NCI-H345 (cell line): ENCODE measurements at places on chromosomes 5 and 9.

DNA sequence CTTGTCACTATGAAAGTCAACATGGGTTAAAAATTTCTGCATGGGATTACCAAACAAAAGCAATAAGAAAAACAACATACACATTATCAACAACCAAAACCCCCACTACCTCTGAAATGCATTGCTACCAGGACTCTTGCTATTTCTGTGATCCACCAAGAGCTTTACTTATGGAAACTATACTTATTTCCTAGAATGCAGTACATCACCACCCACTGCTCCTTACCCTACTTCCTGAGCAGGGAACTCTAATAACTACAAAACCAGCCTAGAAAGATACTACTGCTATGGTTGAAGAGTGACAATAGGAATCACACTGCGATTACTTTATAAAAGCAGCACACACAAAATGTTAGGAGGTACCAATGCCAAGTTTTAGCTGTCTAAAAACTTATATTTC is 22.2 kb downstream of the LURAP1L start:
- no peak for DNase-seq

DNA sequence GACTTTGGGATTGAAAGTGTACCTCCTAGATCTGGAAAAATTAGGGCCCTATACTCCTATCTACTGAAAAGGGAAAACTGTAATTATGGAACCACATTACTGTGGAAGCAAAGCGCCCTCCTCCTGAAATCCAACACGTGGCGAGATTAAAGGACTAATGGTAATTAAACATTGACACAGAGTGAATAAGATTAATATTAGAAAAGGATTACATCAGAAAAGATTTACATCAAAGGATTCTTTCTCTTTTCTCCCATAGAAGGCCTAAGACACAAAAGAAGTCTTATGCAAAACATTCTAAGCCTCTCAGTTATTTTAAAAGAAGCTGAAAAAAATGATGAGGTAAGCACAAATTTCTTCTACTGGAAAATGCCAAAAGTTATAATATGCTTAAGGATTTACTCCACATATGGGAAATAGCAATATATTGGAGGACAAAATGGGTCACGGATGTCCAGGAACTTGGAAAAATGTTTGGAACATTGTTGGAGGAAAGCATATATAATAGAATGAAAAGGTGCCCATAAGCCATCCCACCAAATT is 227.8 kb downstream of the TRPM3 start:
- DNase-seq, result no peak

DNA sequence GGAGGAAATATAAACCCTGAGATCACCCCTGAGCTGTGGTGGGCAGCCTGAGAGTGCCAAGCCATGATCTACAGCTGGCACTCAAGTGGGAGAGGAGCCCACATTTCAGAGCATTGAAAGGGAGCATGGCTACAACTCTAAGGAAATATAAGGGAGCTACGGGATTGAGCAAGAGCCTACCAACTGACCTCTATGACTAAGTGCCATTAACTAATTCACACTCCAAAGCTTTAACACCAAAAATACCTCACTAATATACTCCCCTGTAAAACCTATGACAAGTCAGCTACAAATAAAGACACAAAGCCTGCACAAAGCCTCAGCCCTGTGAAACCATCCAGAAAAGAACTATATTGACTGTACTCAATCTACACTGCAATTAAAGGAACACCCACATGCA is 286.8 kb upstream of the RPS23 start:
- DNase-seq, result no peak

DNA sequence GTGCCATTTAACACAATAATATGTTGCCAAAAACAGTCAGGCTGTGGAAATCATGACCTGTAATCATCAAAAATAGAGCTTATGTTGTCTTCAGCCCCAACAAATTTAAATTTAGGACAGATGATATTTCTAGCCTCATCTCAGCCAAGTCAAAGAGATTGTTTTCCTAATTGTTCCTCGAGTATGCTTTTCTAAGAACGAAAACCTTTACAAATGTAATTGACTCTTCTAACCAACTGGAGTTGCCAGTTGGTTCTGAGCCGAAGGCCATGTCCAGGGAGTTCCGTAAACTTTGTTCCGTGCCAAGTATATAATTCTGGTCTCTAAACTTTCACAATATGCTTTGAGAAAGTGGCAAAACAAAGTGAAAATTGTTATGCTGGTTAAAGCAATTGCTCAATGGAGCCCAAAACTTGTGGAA is 160.8 kb downstream of the CEMIP2 start:
- DNase-seq, result no peak

DNA sequence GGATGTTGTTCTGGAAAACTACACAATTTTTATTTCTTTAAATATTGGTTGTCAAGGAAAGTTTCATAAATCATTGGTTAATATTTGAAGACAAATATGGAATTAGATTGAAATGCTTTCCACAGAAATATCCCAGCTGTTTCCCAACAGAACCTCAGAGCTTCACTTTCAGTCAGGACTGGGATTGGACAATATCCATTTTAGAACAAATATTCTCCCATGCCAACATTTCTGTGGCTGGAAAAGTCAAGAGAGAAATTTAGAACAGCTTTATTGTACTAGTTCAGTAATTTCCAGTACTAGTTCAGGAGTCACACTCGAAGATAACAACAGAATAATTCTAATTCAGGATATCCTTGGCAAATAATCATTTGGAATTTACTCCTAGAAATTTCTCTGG is 116.1 kb upstream of the TUT7 start:
- no peak for DNase-seq

GRCh38 chr5:59724482-59725391 is 168.8 kb downstream of the PDE4D start:
- DNase-seq, result no peak

GRCh38 chr5:102623329-102624065 is 124.7 kb upstream of the SLCO6A1 start:
- no peak for DNase-seq

DNA sequence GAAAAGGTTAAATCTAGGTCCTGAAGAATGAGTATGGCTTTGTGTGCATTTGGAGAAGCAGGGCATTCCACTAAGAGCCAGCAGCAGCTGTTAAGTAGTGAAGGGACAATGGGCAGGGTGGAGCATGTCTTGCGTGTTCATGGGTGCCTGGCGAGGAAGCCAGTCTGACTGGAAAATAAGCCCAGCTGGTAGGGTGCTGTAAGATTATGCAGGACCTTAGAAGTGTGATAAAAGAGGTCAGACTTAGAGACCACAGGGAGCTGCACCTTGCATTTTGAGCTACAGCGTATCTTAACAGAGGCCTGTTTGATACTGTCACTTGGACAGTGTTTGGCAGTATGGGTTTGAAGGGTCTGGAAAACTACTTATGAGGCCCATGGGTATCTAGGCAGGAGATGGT is 131.7 kb upstream of the ELL2 start:
- no peak for DNase-seq

DNA sequence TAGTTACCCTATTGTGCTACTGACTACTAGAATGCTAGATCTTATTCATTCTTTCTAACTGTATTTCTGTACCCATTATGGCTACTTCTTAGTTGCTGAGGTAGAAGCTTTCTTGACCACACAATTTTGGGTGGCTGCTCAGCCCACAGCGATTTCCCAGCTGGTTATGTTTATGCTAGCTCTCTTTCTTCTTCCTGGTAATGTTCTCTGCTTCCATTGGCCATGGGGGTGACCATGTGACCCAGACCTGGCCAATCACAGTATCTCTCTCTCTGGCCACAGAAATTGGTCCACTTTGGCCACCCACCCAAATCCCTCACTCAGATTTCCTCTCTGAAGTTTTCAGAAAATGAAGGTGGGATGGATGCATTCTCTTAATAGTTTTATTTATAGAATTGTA is 427.9 kb upstream of the CLINT1 start:
- no peak for DNase-seq

- no peak for DNase-seq
Observed at GRCh38 chr5:15037247-15037908, 165.8 kb upstream of the ANKH start.

GRCh38 chr9:91074866-91075265 is 273.2 kb downstream of the SYK start:
- peak; percentile 10 for DNase-seq

DNA sequence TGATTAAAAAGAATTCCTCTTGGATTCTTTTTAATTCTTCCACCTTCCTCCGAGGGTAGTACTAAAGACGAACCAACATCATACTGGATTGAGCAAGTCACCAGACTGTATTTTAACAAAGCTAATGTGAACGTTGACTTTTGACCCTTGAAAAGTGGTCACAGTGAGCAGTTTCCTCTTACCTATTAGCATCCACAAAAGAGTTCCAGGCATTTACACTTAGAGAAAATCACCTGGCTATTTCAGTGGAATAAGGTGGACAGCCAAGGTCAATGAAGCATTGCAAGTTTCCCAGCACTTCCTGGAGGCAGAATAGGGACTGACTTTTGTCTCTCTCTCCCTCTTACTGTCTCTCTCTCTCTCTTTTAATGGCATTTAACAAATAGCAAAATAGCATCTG is 145.1 kb upstream of the DAB2 start:
- DNase-seq, result no peak

GRCh38 chr9:37997636-37998374 is 71.2 kb downstream of the SHB start:
- DNase-seq, result no peak

DNA sequence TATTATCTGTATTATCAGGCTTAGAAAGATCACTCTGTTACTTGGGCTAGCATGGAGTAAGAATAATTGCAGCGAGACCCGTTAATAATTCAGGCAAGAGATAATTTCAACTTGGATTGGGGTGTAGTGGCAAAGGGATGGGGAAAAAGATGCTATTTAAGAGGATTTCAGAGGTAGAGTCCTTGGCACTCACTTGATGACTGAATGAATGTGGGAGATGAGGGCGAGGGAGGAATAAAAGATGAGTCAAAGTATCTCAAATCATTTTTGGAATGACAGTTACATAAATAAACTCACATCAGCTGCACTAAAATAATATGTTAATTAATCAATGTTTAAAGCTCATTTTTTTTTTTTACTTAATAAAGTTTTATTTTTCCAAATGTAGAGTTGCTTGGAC is 4.5 kb upstream of the GPR21 start:
- DNase-seq, result no peak

GRCh38 chr9:78278177-78278777 is 18.6 kb upstream of the PSAT1 start:
- DNase-seq, result no peak

DNA sequence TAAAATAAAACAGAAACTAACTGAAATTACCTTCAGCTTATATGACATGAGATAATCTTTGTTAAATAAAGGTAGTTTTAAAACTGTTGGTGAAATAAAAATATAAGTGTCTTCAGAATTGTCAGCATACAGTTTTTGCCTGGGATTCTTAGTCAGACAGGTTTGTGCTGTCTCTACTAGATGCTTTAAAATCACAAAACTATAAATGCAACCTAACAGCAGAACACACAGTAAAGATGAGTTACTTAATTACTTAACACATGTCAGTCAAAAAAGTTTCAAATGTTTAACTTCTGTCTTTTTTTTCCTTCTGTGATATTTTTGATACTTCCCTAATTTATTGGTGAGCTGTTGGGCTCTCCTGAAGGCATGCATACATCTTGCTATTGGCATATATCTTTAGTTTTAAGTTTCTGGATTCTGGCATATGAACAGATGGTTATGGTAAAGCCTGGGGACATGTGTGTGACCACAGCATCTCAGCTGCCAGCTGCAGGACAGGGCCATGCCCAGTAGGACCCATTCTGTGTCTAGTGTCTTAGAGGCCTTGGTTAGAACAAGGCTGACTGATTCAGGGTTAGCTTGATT is 231.1 kb upstream of the NUDT12 start:
- no peak for DNase-seq

DNA sequence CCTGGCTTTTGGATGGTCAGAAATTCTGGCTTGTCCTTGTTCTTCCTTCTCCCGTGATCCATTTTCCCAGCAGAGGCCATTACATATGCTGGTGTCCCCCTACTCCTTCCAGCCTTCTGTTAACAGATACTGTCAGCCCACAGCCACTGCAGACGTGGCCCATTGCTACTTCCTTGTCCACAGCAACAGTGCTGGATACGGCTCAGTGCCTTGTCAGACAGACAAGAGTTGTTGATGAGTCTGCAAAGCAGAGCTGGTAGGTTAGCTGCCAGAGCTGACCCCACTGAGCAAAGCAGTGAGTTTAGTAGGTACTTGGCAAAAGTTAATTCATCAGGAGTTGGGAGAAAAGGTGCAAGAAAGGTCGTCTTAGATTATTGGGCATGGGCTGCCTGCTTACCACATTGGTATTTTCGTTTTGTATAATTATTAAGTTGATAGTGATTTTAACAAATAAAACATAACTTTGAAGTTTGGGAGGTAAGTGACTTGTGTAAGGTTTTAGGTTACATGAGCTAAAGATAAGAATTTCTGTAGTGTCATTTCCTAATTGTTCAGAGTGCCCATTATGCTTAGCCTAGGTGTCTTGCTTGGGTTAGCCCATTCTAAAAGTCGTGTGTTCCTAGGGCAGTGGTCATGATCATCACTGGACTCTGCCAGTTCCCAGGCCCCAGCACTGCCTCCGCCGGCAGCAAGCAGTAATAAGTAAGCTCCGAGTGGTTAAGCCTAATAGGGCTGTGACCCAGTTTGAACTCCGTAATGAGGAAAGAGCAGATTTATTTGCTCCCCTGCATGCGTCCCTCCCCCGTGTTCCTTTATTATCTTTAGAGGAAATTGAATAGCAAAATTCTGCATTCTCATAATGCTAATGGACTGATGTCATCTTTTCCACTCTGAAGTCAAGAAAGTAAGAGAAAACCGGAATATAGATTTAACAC is 292.0 kb downstream of the FANCC start:
- DNase-seq, result peak; percentile 15

GRCh38 chr5:115458416-115458815 is 86.2 kb downstream of the FEM1C start:
- no peak for DNase-seq

GRCh38 chr5:65695162-65695755 is 26.6 kb downstream of the SGTB start:
- DNase-seq, result no peak

DNA sequence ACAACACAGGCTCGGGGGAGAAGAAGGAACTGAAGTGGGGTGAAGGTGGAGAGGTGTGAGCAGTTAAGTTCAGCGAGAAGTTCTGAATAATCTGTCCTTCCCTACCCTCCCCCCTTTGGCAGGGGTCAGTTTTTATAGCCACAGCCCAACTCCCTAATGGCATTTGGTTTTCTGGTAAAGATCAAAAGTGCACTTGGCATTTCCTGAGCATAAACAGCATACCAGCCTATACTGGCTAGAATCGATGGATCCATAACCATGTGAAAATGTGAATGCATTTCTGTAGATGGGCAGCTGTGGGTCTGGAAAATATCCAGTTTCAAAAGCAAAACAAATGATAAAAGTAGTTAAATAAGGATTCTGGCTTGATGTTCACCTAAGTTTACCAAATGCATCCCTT is 410.9 kb downstream of the PLK2 start:
- no peak for DNase-seq
